ENCODE measurements at places on chromosomes 16 and 17.

GRCh38 chr16:15593235-15593634 is 49.7 kb downstream of the MARF1 start:
- no peak for DNase-seq

- DNase-seq, result no peak
Measured at GRCh38 chr17:68061512-68062313, 26.2 kb downstream of the KPNA2 start.

DNA sequence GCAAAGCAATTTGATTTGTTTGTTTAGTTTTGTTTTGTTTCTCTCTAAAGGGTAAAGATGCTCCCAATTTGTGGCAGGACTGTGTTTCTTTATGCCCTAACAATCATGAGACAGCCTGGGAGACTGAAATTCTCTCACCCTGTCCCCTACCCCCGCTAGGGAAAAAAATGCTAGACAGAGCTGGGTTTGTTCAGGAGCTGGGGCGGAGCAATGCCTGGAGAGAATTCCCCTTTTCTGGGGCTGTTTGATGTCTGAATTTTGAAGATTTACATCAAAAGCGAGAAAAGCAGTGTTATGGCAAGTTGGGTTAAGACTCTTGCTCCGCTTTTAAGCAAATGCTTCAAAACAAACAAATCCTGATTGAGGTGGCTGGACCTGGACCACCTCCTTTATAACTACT is 8.4 kb downstream of the MAF start:
- DNase-seq, result no peak

DNA sequence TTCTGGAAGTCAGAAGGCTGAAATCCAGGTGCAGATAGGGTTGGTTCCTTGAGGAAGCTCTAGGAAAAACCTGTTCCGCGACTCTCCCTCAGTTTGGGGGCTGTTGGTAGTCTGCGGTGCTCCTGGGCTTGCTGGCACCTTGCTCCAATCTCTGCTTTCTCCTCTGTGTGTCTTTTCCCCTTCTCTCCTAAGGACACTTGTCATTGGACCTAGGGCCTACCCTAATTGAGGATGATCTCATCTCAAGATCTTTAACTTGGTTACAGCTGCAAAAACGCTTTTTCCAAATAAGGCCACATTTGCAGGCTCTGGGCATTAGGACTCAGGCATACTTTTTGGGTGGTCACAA is 12.9 kb upstream of the CACNG4 start:
- no peak for DNase-seq

- DNase-seq, result no peak
Measured at GRCh38 chr16:54201200-54201599, 85.4 kb downstream of the IRX3 start.

DNA sequence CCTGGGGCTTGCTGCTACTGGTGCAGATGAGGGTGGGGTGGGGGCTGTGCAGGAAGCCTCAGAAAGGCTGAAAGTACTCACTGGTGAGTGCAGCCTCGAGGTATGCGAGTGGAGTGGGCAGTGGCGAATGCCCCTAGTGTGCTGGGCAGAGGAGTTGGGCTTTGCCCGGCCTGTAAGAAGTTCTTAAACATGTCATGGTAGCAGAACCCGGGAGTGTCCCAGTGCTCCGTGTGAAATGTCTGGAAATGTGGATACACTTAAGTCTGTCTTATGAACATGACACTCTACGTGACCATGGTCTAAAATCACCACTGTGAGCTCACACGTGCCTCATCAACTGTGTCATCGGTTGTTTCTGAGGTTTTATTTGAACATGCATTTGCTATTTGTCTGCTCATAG is 1.7 kb downstream of the SMTNL2 start:
- DNase-seq, result no peak

- DNase-seq, result no peak
Measured at GRCh38 chr17:37884516-37884915, 39.7 kb upstream of the TBC1D3K start.

- no peak for DNase-seq
Measured at GRCh38 chr16:49194537-49195236, 87.0 kb downstream of the CBLN1 start.

GRCh38 chr16:20939611-20940010 is 39.0 kb downstream of the LYRM1 start:
- DNase-seq, result no peak

GRCh38 chr17:4166419-4166818 is 23.4 kb downstream of the CYB5D2 start:
- no peak for DNase-seq

- no peak for DNase-seq
Measured at GRCh38 chr16:76535-77272, 1.3 kb upstream of the MPG start.

DNA sequence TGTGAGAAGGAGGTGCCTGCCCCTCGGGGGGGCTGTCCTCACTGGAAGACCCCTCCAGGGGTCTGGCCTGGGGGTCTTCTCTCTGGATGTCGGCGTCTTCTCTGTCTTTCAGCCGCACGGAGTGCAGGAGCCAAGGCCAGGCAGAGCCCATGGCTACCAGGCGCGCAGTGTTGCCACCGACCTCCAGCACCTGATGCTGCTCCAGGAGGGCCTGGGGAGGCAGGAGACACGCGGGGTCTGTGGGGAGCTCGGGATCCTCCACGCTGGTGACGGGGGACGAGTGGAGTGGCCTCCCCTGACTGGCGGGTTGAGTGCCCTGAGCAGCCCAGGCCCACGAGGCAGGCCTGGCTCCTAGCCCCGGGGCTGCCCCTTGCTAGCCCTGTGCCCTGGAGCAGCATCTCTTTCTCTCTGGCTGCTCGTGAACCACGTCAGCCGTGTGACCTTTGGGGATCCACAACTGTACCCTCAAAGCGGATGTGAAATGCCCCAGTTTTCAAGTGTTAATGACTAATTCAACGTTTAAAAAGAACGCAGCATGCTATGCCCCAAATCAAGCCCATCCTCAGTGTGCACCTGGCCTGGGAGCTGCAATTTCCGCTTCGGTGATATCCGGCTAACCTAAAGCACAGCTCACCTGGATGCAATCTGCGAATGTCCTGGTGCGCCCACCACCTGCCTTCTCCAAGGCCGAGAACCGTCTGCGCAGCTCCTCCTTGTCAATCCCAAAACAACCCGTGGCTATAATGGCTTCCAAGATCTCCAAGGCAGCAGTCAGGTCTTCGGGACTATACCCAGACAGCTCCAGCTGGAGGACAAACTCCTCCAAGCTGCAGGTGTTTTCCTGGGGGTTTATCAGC is 62.9 kb downstream of the IL21R start:
- DNase-seq, result no peak

- peak; percentile 29 for DNase-seq
Measured at GRCh38 chr16:55324285-55325079, 479 bp downstream of the IRX6 start.

DNA sequence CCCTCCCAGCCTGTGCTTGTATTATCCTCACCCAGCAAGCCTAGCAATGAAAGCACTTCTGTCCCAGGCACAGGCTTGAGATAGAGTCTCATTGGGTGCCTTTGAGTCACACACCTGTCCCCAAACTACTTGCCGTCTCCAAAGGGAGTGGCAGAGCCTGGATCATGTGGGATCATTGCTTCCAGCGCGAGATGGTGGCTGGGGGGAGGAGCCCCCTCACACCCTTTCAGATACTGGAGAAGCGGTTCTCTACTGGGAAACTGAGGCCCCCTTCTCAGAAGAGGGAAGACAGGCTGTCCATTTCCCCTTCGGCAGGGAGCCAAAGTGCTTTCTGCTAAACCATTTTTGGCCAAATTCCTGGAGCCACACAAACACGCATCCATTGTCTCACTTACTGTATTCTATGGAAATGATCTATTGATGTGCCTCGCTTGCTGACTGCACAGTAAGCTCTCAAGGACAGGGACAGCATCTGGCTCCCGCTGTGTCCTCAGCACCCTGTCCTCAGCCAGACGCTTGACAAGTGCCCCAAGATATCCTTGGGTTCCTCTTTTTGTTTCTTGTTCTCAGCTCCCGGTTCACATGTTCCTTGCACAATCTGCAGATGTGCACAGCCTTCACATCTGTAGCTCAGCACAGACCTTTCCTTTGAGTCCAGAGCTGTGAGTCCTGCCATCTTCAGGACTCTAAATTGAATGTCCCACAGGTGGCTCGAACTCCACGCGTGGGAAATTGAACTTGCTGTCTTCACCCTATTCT is 26.0 kb upstream of the DLX3 start:
- DNase-seq, result no peak

DNA sequence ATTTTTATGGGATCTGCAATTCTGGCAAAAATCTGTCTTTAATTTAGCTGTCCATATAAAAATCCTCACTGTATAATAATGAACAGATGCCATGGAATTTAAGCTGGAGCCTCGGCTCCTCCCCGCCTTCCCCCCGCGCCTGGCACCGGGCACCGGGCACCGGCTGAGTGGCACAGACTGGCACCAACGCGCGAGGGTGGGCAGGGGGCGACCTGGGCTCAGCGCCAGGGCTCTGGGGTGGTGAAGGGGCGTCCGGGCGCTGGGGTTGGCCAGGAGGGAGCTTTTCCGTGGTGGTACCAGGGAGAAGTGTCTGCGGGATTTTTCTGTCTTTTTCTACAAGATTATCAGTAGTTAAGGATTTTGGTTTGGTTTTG is 9.1 kb downstream of the NEUROD2 start:
- no peak for DNase-seq

DNA sequence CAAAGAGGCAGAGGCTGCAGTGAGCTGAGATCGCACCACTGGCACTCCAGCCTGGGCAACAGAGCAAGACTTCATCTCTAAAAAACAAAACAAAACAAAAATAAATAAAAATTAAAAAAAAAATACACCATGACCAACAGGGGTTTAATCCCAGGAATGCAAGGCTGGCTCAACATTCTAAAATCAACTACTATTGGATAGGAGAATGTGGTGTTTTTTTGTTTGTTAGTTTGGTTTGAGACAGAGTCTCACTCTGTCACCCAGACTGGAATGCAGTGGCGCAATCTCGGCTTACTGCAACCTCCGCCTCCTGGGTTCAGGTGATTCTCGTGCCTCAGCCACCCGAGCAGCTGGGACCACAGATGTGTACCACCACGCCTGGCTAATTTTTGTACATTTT is 19.9 kb downstream of the GFOD2 start:
- no peak for DNase-seq

DNA sequence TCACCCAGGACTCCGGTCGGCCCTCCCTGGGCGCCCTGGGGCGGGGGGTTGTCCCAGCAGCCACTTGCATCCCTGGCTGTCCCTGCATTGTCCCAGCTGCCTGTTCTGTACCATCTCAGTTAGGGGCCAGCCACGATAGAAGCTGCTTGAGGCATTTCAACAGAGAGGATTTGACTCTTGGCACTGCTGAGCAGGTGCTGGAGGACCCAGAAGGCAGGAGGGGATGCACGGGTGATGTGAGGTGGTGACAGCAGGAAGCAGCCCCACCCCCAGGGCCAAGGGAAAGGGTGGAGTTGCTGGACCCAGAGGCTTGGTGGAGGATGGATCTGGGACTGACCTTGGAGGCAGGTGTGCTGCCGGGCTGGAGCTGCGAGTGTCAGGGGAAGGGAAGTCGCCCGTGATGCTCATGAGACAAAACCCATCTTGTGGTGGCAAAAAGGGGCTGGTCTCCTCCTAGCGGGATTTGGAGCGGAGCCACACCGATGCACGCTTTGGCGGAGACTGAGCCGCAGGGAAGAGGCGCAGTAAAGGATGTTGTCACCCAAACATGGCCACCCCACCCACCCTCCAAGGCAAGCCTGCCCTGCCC is 188.0 kb upstream of the GSE1 start:
- DNase-seq, result no peak

DNA sequence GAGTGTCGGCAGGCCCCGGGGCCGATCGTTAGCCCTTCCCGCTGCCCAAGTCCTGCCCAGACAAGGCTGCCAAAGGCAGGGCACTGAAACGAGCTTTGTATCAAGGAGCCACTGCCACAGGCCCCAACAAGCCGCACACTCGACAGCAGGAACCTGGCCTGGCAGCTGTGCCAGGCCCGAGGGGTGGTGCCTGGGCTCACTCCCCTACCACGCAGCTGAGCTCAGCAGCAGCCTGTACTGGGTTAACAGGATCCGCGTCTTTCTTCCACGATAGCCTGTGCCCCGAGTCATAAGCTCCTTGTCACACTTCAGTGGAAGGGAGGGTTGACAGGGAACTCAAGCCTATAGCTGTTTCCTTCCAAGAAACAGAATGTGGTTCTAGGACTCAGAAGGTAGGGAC is 87.9 kb downstream of the ABR start:
- no peak for DNase-seq

- no peak for DNase-seq
Measured at GRCh38 chr17:57676543-57676942, 68.6 kb downstream of the CCDC182 start.

DNA sequence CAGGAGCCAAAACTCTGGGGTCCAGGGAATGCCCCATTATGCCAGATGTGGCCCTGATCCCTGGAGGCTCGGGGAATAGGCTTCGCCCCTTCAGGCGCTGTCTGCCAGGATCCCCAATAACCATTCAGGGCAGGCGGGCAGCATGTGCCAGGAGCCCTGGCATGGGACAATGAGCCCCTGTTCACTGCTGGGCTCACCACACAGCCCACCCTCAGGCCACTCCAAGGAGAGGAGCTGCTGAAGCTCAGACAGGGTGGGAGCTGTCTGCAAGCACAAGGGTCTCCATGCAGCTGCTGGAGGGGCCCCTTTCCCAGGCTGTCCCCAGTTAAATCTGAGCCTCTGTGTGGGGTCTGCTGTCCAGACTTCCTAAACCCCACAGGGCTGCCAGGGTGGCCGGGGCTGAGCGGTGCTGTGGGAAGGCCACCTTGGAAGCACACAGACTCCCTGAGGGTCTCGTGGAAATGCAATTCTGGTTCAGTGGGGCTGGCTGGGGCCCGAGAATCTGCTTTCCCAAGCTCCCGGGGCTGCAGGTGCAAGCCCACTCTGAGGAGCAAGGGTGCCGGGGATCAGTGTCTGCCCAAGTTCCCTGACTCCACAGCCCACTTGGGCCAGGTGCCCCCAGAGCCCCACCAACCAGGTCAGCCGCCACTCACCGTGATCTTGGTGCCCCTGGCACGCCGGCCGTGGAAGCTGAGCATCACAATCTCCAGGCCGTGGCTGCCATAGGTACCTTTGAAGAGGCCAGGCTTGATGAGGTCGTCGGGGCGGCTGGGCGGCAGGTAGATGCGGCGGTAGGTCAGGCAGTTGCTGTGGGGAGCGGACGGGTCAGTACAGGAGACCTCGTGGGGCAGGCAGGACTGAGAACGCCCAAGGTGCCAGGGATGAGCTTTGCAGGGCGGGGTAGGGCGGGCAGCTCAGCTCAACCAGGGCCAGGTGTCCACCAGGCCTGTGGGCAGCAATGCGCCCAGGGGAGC is 17.7 kb upstream of the C16orf95 start:
- DNase-seq, result no peak

DNA sequence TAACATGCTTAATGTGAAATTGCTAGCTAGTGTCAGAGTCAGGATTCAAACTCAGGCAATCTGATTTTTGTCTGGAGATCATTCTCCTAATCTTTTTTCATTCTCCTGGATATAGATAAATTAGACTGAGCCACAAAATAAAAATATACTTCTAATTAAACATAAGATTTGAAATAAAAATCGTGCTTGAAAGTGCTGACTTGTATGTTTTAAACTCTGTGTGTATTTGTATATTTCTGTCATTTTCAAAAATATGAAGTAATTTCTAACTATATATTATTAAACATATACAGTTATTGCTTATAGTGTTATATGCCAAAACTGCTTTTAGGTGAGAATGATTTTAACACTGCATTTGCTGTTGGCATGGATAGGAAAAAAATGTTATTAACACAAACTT is 239.4 kb downstream of the KCNJ2 start:
- no peak for DNase-seq

- DNase-seq, result no peak
Measured at GRCh38 chr16:15644267-15644961, 1.5 kb upstream of the MARF1 start.

Measured in iPS-NIHi11 (cell line).